ENCODE measurements at places on chromosomes 7 and 10. TPM values are rescaled to one million over a fixed set of nuclear protein-coding genes. Genes with fewer than 3 reads are reported as not detected.

The NPC1L1 gene
- total RNA-seq, result not detected

The NPFFR1 gene
- not detected for total RNA-seq

DNA sequence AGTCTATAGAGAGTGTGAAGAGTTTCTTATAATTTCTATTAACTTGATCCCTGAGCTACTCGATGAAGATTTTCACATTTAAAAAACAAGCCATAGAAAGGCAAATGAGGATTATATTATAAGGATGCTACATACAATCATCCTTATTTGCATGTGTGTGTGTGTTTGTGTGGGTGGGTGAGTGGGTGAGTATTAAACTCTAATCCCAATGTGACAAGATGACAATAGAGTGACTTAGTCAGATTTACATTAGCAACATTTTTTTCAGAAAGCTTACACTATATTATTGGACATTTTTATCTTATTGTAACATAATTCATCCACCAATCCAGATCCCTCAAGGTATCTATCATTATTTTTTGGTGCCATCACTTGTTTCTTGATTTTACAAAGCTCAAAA lies 331.7 kb downstream of the SORCS1 start:
- H3K4me1 ChIP-seq, result peaks cover 5% of the 10 kb centered on the region
- no peak for DNase-seq
- no peak overlapping the region for H3K4me3 ChIP-seq
- no peaks in the 10 kb centered on the region for H3K36me3 ChIP-seq
- H3K27me3 ChIP-seq, result no peaks in the 10 kb centered on the region
- no peak overlapping the region for H3K27ac ChIP-seq

DNA sequence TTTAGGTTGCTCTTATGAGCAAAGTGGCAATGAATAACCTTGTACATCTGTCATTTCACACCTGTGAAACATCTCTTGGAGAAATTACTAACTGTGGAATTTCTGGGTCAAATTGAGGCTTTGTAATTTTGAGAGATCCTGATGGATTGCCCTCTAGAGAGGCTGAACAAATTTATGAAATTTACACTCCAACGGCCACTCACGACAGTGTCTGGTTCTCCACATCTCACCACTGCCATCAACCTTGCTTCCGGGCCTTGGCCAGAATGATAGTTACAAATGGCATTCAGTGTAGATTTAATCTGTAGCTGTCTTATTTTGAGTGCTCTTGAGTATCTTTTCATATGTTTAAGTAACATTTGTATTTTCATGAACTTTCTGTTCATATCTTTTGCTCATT lies 117.4 kb downstream of the TMEM178B start:
- H3K27me3 ChIP-seq, result peaks cover 1% of the 10 kb centered on the region
- H3K27ac ChIP-seq, result no peak overlapping the region
- no peak for DNase-seq
- H3K4me1 ChIP-seq, result no peaks in the 10 kb centered on the region
- H3K4me3 ChIP-seq, result no peak overlapping the region

DNA sequence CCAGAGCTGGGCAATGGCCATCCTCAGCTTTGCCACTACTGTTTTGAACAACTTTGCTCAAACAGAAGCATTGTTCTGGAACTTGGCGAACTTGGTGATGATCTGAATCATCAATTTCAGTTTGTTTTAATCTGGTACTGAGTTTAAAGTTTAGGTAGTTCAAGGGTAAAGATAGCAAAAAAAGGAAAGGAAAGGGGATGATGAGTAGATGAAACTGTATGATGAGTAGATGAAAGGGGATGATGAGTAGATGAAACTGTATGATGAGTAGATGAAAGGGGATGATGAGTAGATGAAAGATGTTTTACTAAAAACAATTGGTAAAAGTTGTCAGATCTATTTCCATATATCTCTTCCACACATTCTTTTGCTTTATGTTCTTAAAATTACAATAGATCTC lies 737.0 kb downstream of the LRMDA start:
- H3K27me3 ChIP-seq, result peaks cover 1% of the 10 kb centered on the region
- H3K36me3 ChIP-seq, result no peaks in the 10 kb centered on the region
- DNase-seq, result no peak
- no peak overlapping the region for H3K4me3 ChIP-seq

All from endothelial cell (in vitro differentiated cells).